NCI-H1105 (cell line): ENCODE measurements at places on chromosomes 16 and 17.
A peak's percentile ranks its signal among the peaks of the same experiment; 100 is the strongest.

- peak; percentile 32 for DNase-seq
These were observed 10.3 kb upstream of the ZFHX3 start for GRCh38 chr16:73058221-73058615.

DNA sequence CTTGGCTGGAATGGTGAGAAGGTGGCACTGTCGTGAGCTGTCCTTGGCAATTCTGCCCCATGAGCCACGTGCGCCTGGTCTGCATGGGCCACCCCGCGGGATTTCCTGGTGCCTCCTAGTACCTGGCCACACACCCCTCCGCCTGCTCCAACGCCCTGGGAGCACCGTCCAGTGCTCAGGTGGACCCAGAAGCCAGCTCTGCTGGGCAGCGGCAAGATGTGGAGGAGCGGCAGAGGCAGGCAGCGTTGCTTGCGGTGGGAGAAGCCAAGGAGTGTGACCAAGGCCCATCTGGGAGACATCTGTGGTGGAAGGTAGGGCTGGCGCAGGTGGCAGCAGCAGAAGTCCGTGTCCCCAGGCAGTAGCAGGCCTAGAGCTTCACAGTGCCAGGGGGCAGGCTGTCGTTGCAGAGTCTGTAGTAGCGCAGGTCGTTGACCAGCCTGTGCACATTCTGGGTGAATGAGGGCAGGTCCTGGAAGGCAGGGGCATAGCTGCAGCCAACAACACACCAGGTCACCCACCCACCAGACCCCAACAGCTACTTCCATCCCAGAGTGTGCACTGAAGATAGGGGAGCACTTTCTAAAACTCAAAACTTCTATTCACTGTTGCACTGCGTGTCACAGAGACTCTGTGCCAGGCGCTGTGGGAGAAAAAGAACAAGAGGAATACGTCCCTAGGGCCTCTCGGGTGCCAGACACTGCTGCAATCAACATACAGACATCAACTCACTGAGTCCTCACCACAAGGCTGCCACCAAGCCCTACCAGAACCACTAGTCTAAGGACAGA, 34.9 kb upstream of the GSG1L start:
- no peak for DNase-seq

- no peak for DNase-seq
These were observed 14.1 kb downstream of the FLYWCH2 start for GRCh38 chr16:2897110-2897509.

DNA sequence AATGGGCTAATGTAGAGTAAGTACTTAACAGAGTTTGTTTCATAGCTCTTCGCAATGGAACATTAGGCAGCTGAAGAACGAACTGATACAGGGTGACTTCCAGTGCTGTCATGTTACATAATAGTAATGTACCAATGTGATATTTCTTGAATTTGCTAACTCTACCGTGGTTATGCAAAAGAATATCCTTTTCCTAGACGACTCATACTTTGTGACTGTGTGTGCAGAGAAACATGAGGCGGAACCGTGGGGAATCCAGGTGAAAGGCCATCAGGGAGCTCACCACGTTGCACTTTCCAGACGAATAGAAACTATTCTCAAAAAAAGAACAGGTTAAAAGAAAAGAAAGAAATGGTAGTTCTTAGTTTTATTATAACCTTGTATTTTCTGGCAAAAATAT, 13.2 kb downstream of the NOB1 start:
- DNase-seq = no peak

DNA sequence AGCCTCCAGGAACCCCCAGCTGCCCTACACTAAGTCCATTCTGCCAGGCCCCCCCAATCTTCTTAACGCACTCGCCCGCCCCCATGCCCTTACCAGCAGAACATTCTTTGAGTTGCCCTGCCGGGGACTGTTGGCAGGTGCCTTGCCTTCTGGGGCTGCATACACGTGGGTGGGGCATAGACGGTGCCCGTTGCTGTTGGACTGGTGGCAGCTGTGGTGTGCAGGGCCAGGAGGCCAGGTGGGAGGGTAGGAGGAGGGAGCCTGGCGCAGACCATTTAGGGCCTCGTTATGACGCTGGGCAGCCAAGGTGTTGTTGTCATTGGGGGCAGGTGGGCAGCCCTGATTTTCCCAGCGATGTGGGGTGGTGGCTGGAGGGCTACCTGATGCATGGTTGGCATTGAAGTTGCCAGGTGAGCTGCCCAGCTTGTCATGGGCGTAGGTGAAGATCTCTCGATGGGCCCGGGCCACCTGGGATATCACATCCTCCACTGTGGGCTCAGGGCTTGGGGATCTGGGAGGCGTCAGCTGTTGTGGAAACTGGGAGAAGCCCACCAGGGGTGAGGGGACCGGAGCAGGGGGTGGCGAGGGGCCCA, 4.9 kb downstream of the NR1D1 start:
- DNase-seq = no peak

- no peak for DNase-seq
These were observed 10.8 kb downstream of the TP53 start for GRCh38 chr17:7676533-7676932.

DNA sequence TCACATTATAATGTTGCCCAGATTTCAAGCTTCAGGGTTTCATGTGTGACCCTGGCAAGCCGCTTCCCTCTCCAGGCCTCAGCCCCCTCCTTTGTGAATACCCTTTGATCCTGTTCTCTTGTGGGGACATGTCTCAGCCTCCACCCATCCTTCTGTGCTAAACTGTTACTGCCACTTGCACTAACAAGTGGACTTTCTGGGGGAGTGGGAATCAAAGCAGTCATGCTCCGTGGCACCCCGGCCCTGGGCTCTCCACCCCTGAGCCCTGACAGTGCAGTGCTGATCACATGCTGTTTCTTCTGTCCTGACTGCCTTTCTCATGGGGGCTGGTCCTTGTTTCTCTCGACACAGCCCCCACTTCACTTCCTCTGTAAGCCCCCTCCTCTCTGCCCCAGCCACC, 9.7 kb upstream of the DCAF7 start:
- no peak for DNase-seq

DNA sequence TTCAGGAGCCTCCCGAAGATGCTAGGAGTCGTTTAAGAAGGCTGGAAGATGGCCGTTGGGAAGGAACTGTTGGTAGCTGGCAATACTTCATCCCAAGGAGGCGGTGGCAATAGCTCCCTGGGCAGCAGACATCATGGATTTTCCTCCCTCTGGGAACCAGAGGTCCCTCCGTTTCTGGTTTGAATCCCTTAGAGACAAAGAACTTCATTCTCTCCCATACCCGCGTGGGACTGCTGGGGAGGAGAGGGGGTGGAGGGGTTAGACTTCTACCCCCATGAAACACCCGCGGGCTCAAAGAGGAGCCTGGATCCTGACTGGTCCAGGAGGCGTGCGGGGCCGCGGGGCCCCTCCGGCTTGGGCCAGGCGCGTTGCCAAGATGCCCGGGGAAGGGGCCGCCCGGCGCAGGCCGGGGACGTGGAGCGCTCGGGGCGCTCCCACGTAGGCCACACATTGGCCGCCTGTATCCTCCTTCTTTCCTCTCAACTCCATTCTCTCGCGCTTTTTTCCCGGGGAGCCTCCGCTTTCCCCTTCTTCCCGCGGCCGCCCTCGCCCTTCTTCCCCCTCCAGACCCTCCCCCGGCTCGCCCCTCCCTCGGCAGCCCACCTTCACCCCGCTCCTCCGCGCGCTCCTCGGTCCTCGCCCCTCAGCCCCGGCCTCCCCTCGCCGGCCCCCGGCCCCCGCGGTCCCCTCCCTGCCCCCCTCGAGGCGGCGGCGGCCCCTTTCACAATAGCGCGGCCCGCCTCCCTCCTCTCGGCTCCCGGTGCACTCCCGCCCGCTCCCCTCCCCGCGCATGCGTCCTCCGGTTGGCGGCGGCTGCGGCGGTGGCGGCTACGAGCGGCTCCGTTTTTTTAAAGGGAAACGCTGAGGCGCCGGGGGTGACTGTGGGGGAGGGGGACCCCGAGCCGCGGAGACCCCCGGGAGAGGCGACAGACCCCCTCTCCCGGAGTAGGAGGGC, at the start of gene MSL1:
Gene MSL1, plus strand, starts transcription at position 791 of the 955 bp plus-strand sequence. CDS start 642 bp downstream, outside the sequence.
- peak; percentile 47 for DNase-seq

- no peak for DNase-seq
These were observed 1.9 kb downstream of the RAD51C start for GRCh38 chr17:58694302-58694701.

DNA sequence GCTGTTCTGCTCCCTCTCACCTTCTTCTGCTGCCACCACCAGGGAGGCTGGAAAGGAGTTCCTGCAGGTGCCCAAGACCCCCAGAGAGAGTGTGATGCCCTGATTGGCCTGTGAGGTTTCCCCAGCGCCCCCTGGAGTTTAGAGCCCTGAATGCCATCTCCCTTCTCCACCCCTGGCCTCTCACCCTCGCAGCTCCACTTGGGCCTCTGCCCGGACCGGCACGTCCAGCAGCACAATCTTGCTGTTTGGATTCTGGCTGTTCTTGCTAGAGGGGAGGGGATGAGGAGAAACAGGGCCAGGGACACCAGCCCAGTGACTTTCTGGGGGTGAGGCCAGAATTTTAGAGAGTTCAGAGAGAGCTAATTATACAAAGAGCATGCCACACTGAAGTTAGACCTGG, 12.5 kb upstream of the FAM171A2 start:
- no peak for DNase-seq

GRCh38 chr17:67546578-67547527, 169.8 kb downstream of the PITPNC1 start:
- no peak for DNase-seq

- DNase-seq = no peak
These were observed 67.8 kb upstream of the MMP2 start for GRCh38 chr16:55411231-55411630.

DNA sequence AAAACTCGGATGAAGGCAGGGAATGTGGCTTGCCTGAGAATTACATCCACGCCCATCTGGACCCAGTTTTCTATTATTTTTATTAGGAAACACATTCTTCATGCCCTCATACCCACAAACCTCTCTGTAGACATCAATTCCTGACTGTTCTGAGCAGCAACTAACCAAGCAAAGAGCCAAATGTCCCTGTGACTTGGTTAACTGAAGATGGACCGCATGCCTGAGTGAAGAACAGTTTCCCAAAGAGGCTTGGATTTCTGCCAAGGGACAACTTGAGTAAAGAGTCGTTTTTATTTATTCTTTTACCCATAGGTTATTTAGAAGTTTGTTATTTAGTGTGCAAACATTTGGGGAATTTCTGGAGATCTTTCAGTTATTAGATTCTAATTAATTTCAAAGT, 259.8 kb downstream of the GRIN2A start:
- no peak for DNase-seq

DNA sequence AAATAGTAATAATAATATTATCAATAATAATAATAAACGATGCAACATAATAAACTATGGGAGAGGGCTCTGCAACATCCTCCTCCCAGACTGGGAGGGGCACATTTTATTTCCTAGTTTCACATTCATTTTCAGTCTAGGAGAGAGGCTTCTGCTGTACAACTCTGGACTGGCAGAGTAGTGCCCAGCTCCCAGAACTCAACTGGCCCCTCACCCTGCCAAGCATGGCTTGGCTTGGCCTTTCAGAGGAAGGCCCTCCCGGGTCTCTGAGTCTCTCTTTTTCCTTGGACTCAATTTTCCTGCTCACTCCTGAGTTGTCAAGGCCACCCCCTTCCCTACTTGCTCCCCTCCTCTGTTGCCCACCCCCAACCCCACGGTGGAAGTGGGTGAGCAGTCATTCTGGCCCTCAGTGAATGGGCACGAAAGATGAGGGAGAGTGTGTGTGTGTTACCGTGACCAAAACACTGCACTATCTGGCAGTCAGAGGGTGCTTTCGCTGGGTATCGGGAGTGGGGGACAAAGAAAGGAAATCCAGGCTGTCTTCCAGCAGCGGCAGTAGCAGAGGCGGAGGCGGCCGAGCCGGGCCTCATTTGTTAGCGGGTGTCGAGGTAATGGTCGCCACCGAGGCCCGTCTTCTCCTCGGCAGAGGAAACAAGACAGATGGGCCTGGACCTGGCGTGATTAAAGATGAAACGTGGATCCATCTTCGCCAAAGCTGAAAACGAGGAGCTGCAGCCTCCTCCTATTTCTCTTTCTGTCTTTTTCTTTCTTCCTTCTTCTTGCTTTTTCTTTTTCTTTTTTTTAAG, 2.3 kb downstream of the HOXB4 start:
- DNase-seq = no peak
